ENCODE measurements at places on chromosomes 2 and 18. TPM values are rescaled to one million over a fixed set of nuclear protein-coding genes. Genes with fewer than 3 reads are reported as not detected.
A peak's percentile ranks its signal among the peaks of the same experiment; 100 is the strongest.

DNA sequence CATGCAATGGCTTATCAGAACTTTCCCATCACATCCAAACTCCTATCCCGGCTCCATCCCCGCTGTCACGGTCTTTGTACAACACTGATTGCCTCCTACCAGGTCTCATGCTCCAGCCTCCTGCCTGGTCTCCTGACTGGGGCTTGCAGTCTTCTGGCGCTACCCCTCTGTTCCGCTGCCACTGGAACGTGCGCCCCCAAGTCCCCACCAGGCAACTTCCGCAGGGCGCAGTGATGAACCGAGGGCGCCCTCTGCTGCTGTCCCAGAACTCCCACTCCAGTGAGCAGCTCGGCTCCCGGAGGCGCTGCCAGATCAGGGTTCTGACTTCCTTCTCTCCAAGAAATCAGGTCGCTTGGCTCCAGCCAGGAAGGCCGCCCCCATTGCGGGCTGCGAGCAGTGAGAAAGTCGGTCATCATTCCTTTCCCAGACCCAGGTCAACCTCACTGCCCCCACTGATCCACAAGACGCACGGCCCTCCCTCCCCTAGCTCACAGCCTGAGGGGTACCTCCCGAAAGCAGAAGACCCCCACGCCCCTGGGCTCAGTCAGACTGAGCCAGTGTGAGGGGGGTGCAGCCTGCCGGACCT lies 43.9 kb upstream of the RAB11FIP5 start:
- DNase-seq, result no peak

DNA sequence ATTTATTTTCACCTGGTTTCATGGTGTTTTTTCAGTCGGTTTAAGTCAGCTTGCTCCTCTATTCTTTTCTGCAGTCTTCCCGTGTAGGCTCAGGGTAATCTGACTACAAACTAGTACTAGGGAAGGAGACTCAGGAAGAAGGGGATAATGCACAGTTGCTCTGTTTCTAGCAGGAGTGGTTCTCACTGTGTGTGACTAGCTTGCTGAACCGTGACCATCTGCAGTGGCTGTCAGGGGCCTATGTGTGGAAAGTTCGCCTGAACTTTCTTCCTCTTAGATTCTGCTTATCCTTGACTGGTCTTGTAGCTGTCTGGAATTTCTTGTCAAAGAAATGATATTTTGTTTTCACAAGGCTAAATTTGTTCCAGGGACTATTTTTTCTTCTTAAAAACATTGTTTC lies 46.3 kb upstream of the AQP4 start:
- DNase-seq, result no peak

DNA sequence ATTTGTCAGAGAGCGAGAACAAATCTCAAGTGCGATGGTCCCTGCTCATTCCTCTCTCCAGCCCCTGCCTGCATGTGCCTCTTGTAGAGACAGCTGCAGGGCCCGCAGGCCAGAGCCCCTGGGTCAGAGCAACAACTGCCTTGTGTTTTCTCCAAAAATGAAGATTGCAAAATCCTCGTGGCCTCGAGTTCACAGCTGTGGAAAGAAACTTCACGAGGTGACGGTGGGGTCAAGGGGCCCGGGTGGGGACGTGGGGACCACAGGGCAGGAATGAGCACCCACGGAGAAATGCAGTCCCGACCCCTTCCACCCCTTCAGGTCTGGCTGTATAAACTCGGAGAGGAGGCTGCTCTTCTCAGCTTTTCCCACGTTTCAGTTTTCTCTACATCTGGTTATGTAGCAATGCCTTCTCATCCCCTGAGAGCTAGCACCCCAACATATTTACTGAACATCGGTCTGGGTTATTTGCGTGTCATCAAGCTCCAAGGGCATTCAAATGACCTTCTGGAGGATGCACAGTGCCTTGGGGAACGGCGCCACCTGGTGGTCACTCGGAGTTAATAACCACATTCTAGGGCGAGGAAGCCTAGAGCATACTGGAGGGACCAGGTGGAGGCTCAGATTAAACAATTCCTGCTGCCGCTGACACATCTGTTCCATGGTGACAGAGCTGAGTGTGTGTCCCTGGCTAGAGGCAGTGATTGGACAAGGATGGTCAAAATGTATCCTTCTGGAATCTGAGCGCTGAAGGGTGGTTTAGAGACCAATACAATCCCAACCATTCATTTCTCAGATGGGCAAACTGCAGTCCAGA lies 91.4 kb upstream of the CYRIA start:
- peak; percentile 80 for DNase-seq

The MOGAT1 gene
- total RNA-seq, result 0.25 TPM

The ITGB6 gene
- total RNA-seq, result 28.0 TPM

DNA sequence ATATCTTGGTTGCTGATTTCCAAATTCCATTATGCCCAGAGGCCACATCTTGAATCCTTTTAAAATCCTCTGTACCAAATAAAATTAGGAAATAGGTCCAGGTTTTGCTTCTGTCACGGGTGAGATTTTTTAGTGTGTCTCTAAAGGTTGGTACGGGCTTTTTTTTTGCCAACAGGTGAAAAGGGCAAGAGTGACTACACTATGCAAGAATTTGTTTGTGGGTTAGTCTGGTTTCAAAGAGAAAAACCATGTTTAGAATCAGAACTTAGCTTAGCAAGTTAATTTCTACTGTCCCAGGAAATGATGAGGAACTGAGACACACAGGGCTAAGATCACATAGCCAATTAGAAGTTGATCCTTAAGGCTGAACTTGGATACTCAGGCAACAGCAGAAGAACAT lies 41.7 kb downstream of the POLR1A start:
- no peak for DNase-seq

The IL36A gene
- not detected for total RNA-seq

- DNase-seq, result no peak
Measured at GRCh38 chr2:218891275-218892135, 10.9 kb downstream of the WNT10A start.

DNA sequence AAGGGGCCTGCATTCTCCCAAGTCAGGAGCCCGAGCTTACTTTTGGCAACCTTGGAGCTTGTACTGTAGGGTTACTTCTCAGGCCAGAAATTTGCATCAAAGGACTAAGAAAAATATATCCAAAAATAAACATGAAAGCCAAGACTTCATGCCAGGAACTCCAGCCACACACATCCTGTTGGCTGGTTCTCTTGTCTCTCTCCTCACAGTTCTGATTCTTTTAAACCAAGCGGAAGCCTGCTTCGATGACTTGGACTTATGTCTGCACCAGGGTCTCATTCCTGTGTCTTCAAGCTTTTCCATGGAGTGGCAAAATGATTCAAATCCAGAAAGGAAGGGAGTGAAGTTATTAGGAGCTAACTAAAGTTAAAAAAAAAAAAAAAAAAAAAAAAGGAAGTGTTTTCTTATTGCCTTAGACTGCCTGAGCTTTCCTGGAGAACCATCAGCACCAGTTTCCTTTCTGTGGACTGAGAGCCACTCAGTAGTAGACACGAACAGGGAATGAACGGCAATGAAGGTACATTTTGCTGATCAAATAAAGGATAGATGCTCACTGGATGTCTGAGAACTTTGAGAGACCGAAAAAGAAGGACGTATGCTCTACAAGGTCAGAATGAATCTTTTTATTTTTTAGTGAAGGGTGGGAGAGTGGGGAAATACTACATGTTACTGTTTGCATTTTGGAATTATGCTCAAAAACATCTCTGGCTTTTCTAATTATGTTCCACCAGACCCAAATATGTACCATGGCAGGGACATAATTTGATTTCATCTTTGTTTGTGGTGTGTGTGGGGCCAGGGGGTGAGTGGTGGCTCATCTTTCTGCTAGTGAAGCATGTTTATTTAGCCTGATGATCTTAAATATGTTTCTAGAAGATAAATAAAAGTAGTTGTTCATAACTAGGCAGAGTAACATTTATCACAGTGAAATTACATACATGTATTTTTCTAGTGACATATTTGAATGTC lies 86.0 kb downstream of the RAPGEF4 start:
- DNase-seq, result no peak

DNA sequence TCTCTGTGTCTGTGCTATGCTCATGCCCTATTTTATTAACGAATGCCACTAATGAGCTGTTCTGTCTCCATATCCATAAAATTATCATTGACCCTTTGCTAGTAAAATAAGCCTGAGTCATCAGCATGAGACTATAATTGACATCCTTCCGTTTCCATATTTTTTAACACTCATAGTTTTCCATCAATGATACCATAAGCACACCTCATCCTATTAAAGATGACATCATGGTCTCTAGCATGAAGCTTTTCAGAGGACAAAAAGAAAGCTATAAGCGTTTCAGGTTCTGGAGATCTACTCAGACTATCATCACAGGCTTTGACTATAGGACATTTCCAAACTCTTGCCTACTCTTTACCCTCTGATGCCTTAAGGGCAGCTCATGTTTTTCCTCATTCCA lies 1.2 kb upstream of the DSC2 start:
- DNase-seq, result no peak

- no peak for DNase-seq
Measured at GRCh38 chr2:180709392-180710145, 270.8 kb upstream of the UBE2E3 start.

The INPP5D gene
- total RNA-seq, result 6.6 TPM

The B3GNT7 gene
- 461 TPM for total RNA-seq

DNA sequence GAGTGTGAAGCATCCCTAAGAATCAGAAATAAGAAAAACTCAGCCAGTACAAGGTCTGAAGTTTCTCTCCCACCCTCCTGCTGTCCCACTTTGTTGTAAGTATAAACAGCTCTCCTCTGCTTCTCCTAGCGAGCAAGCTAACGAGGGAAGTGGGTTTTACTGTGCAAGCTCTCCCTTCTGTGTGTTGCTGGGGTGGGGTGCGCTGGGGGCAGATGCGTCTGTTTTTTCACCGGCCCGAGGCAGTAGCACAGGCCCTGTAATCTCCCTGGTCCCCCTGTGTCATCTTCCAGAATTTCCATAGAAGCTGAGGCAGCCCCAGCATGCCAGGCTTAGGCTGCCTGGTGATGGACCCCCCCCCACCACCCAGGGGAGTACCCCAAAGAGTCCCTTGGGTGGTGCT lies 9.4 kb upstream of the CXCR4 start:
- no peak for DNase-seq

GRCh38 chr2:120762341-120763061 lies 26.8 kb downstream of the GLI2 start:
- DNase-seq, result no peak

The CNTNAP5 gene
- not detected for total RNA-seq

DNA sequence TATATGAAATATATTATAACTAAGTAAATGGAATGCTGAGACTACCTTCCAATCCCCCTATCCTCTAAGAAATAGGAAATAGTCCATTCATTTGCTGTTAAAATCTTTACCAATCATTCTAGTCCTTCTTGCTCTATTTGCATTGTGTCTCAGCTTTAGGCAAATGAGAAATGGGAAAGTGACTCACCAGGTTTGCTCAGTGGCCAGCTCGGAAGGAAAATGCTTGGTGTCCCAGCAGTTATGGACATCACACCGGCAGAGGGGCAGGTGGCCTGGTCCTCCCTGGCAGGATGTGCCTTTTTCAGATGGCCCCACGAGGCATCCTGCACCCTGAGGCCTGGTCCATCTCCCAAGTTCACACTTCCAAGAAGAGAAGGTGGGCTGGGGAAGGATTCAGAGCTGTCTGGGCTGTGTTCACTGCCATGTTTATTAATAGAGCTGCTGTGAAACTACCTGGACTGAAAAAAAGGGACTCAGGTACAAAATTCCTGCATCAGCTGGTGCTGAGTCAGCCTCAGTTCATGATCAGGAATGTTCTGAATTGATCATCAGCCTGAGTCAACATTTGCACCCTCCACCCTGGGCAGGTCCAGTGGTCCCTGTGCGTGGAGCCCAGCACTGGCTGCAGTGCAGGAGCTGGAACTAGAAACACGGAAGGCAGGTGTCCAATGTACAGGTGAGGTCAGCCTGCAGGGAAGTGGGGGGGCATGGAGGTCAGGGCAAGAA lies 60.1 kb upstream of the ARL4C start:
- no peak for DNase-seq

The FAM168B gene
- total RNA-seq, result 83.6 TPM

Measured in left colon (tissue), 2 donors.